ENCODE measurements at places on chromosomes 2 and 18.

DNA sequence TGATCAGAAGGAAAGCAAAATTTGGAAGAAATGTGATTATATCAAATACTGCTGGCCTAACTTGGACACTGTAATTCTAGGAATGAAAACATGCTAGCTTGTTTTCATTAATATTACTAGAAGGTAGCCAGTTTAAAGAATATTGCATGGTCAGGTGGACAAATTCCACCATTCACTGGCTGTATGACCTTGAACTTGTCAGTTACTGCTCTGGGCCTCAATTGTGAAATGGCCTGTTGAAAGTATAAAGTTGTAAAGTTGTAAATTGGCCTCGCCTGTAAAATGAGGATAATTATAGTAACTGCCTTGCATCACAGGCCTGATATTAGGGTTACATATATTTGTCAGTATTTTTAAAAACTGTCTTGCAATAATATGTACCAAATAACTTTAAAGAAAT, 398.4 kb upstream of the CHST9 start:
- no peak for DNase-seq

GRCh38 chr2:31057691-31058090, 80.5 kb downstream of the GALNT14 start:
- no peak for DNase-seq

GRCh38 chr2:148965623-148966437, 72.7 kb upstream of the LYPD6B start:
- DNase-seq, result no peak

GRCh38 chr18:63980896-63981460, 11.1 kb downstream of the SERPINB8 start:
- no peak for DNase-seq

DNA sequence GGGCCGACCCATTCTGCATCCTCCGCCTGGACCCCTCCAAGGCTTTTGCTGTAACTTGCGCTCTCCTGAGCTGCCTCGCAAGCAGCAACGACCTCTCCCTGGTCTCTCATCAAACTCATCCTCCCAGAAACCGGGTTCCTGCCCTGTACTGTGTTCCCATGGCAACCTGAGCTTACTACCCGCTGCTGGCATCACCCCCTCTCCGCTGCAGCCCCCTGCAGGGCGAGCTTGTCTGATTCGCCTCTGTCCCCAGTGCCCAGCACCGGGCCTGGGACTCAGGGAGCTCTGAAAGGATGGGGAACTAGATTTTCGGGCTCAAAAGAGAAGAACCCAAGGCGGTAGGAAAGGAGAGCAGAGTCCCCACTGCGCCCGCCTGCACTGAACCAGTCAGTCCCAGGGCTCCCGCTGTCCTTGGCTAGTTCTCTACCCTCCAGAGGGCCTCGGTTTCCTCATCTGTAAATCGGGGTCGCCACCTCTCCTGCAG, 463 bp downstream of the HS1BP3 start:
- no peak for DNase-seq

GRCh38 chr2:218964041-218964771, 4.7 kb downstream of the CDK5R2 start:
- DNase-seq, result no peak

DNA sequence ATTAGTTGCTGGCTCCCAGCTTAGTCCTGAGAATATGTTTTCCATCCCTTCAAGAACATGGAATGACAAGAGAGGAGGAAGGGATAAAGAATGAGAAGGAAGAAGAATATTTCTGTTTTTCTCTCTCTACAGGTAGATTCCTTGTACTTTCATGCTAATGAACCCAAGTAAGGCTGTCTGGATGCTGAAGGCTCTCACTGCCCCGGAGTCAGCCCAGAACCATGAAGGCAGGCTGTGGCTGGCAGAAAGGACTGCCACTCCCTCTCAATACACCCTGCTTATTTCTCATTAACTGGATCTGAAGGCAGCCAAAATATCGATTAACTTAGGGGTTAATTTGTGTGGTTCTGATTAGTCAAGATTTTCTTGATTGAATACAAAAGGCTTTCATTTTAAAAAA, 93.1 kb upstream of the NPAS2 start:
- DNase-seq, result no peak

DNA sequence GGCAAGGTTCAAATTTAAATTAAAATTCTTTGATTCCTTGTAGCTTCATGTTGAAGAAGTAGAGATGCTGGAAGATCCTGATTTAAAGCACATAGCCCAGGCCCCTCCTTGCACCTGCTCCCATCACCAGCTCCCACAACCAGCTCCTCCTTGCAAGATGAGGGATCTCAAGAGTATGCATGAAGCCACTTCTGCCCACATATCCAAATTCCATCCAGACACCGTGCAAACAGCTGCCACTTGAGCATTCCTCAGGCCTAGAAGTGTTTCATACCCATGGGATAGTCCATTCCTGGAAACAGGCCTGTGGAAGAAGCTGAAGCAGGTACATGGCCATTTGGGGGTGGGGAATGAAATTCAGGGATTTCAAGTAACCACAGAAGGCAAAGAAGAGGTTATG, 32.4 kb upstream of the ITPRID2 start:
- no peak for DNase-seq

GRCh38 chr2:226832061-226832460, 3.8 kb upstream of the RHBDD1 start:
- no peak for DNase-seq

- no peak for DNase-seq
These were observed 4.3 kb upstream of the UNC80 start for GRCh38 chr2:209767316-209767715.

DNA sequence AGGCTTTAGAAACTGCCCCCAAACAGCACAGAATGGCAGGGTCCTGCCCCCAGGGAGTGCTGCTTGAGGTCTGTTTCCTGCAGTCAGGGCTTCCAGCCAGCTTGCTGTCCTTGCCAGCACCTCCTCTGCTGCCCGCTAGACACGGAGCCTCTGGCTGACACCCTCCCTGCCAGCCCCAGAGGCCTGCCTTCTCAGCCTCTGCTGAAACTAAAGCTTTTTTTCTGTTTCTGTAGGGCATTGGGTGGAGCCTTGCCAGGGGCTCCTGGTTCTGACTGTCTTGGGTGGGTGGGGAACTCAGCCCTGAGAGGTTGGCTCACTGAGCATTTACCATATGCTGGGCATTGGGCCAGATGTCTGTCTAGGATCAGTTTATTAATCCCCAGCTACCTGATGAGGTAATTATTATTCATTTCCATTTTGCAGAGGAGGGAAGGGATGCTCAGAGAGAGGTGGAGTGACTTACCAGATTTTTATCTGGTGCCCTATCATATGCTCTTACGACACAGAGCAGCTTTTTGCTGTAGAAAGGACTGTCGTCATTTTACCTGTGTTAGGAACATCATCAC, 35.4 kb downstream of the INPP4A start:
- no peak for DNase-seq

DNA sequence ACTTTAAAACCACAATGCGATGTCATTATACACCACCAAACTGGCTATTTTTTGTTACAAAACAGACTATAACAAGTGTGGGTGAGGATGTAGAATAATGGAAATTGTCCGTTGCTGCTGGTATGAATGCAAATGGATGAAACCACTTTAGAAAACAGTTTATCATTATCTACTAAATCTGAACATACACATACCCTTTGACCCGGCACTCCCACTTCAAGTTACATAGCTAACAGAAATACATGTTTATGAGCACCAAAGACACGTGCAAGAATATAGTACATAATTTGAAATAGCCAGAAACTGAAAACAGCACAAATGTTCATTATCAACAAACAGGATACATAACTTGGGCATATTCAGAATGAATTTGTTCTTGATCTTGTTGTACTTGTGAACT, 206.4 kb upstream of the CHAC2 start:
- DNase-seq, result no peak

DNA sequence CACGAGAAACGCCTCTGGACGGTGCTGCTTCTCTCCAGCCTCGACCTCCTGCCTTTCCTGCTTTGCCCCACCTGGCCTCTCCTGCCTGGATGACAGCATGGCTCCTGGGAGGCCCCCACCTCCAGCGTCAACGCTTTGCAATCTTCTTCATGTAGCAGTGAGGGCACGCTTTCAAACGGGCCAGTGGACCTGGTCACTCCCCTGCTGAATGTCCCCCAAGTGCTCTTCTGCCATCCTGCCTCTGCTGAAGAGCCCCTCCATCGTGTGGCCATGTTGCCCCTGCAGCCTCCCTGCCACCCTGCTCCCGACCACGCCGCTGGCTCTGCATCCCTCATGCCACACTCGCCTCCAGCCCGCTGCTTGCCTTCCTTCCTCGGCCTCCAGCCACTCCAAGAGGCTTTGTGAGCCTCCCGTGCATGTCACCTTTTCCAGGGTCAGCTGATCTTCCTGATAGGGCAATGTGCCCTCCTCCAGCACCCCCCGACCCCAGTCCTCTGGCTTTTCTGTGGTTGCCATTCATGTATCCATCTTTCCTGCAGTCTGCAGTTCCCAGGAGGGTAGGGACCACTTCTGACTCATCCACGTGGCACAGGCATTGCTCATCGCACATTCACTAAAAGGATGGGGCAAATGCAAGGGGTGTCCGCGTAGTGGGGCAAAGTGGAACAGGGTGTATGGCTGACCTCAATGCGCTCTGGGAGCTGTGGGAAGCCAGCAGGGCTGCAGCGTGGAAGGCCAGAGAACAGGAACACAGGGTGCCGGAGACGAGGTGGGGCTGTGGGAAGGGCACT, 268.8 kb downstream of the TWIST2 start:
- no peak for DNase-seq

GRCh38 chr2:144071461-144071860, 448.5 kb downstream of the ZEB2 start:
- no peak for DNase-seq

DNA sequence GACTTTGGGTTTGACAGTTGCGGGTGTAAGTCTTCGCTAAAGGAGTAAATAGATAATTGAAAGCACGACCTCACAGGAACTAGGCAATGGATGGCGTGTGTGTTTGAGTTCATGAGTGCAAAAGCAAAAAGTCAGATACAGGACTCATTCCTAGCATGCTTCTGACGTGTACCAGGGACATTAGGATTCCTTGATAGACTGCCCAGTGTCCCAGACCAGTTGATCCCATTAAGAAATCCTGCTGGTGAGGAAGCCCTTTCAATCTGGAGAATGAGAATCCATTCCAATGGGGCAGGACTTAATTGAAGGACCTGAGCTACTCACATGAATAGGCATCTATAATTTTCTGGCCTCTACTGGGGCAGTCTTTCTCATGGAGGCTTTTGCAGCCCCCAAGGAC, 235.4 kb downstream of the RAD51AP2 start:
- DNase-seq, result no peak

DNA sequence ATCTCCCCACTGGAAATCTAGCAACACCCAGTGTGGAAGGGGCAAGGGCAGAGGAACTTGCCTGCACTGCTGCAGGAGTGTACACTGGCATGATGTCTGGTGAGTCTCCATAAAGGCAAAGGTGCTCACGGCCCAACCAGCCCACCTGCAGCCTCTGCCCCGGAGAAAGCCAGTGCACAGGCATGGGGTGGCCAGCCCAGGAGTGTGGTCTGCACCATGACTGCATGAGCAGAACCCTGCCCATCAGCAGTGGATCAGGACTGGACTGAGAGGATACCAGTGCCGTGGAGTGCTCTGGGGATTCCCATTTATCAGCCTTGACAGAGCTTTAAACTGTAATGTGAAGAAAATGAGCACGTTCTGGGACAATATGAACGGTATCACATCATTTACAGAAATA, 342.6 kb upstream of the HS6ST1 start:
- no peak for DNase-seq

DNA sequence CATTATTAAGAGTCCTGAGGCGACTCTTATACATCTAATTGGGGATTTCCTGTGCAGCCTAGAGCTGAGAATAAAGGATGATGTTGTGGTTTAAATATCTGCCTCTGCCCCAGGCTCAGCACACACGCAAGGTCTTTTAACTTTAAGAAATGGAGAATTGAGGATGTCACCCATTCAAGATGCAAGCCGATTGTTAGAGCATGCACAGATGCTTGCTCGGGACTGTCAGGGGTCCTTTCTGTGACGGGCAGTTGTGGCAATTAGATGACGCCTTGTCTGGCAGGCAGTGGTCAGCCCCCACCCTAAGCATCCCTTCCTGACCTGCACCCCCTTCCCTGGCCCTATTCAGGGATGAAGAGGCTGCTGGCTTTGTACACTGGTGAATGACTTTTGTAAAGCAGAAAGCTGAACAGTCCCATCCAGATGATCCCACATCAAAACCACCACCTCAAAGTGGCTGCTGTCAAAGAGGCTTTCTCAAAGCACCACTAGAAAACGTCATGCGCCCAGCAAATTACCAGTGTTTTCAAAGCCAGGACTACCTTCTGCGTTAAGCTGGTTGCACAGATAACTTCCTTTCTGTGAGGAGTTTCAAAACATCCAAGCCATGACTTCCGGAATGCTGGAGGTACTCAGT, 23.7 kb downstream of the FAM178B start:
- DNase-seq, result peak; percentile 63

DNA sequence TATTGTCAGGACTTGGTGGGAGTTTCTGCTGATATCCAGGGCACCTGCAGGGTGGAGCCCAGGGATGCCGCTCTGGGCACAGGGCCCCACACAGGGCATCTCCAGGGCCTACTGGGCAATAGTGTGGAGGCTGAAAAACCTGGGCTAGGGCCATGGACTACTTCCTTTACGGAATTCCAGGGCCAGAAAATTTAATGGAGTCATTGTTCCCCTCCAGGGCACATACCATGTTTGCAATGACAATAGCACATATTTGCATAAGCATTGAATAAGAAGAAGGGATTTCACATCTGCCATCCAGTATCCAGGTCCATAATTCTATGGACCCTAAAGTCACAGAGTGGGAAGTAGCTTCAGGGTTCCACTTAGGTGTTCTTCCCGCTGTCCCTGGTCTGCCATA, 103.8 kb upstream of the TPO start:
- no peak for DNase-seq

DNA sequence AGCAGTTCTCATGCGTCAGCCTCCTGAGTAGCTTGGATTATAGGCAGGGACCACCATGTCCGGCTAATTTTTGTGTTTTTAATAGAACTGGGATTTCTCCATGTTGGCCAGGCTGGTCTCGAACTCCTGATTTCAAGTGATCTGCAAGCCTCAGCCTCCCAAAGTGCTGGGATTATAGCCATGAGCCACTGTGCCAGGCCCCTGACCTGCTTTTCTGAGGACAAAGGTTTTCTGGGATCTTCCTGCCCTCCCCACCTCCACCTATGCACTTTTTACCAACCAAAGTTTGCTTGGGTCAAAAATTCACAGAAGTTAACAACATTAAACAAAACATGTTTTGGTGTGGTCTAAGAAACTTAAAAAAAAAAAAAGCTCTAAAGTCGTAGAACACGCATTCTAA, 259.9 kb downstream of the HAUS1 start:
- no peak for DNase-seq

DNA sequence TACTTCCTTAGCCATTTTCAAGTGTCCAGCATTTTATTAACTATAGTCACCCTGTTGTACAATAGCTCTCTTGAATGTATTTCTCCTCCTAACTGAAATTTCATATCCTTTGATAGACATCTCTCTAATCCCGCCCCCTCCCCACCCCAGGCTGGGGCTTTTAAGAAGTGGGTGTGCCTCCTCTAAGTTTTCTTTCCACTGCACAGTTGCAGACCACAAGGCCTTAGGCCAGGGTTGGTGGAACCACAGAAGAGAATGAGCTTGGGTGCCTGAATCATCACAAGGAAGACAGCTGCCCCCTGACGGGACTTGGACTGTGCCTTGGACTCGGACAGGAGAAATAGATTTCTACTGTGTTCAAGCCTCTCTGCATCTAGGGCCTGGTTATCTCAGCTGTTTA, 193.4 kb downstream of the HAUS1 start:
- no peak for DNase-seq

GRCh38 chr2:239814861-239815601, 210.1 kb downstream of the NDUFA10 start:
- no peak for DNase-seq

Data from activated CD8-positive, alpha-beta memory T cell treated with anti-CD3 and anti-CD28 coated beads for 4 hours (primary cell).